Progenitor cell of endocrine pancreas (in vitro differentiated cells): ENCODE measurements at places on chromosomes 16 and 17. TPM values are rescaled to one million over a fixed set of nuclear protein-coding genes. Genes with fewer than 3 reads are reported as not detected.

GSG1L gene
- total RNA-seq, result 0.17 and 0.27 TPM in 2 replicates

UBALD1 gene
- total RNA-seq, result 39.0 and 39.4 TPM in 2 replicates

ABAT gene
- 24.7 and 26.7 TPM in 2 replicates for total RNA-seq

SYNRG gene
- total RNA-seq, result 69.0 and 73.0 TPM in 2 replicates

GDPD3 gene
- total RNA-seq, result 13.3 and 13.8 TPM in 2 replicates

TP53TG3 gene
- total RNA-seq, result not detected in 2 replicates

RGS11 gene
- total RNA-seq, result 2.4 TPM in 2 replicates

CCR7 gene
- total RNA-seq, result not detected in 2 replicates

KCNH6 gene
- 12.0 and 13.2 TPM in 2 replicates for total RNA-seq

PLA2G10 gene
- 1.4 and 2.2 TPM in 2 replicates for total RNA-seq

KRT40 gene
- 0.13 TPM in 1 of 2 replicates, not detected in the other for total RNA-seq

AANAT gene
- 0.40 TPM in 1 of 2 replicates, not detected in the other for total RNA-seq

MRPS7 gene
- total RNA-seq, result 55.2 and 59.2 TPM in 2 replicates

ETV4 gene
- total RNA-seq, result 79.5 and 84.3 TPM in 2 replicates

PRAC1 gene
- not detected in 2 replicates for total RNA-seq

KRTAP17-1 gene
- total RNA-seq, result not detected in 2 replicates

GAST gene
- total RNA-seq, result 28.1 and 32.0 TPM in 2 replicates

TBC1D28 gene
- 0.14 and 0.16 TPM in 2 replicates for total RNA-seq

KCNJ16 gene
- total RNA-seq, result 16.6 and 17.9 TPM in 2 replicates

CCDC40 gene
- total RNA-seq, result 26.9 and 28.0 TPM in 2 replicates

ZSCAN10 gene
- 0.33 and 0.34 TPM in 2 replicates for total RNA-seq

ZNF668 gene
- 14.3 and 17.5 TPM in 2 replicates for total RNA-seq

C17orf100 gene
- 6.1 TPM in 2 replicates for total RNA-seq

SLC6A2 gene
- not detected in 2 replicates for total RNA-seq

UBB gene
- total RNA-seq, result 1,450 and 1,477 TPM in 2 replicates

KRT34 gene
- not detected in 2 replicates for total RNA-seq
